ENCODE measurements at places on chromosomes 5 and 9.

GRCh38 chr9:132507670-132508469 lies 74.5 kb upstream of the BARHL1 start:
- peak; percentile 78 for DNase-seq

DNA sequence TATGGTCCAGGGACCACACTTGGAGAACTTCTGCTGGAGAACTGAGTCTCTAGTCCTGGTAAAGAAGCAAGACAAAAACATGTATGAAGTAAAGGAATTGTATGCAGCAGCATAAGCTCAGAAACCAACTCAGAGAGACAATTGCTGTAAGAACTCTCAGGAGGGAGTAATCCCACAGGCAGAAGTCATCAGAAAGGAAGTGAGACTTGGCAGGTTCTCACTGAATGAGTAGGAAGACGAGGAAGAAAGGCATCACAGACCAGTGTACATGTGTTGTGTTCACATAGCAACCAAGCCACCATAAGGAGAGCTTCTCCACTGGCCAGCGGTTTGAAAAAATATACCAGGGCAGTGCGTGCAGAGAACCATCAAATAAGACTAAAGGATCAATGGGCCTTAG lies 57.9 kb upstream of the FST start:
- no peak for DNase-seq

- peak; percentile 77 for DNase-seq
Observed at GRCh38 chr9:128098297-128099230, 29.0 kb downstream of the PTGES2 start.

GRCh38 chr5:160185626-160186360 lies 43.5 kb upstream of the FABP6 start:
- DNase-seq = no peak

- no peak for DNase-seq
Observed at GRCh38 chr9:133263557-133263956, 11.4 kb downstream of the ABO start.

DNA sequence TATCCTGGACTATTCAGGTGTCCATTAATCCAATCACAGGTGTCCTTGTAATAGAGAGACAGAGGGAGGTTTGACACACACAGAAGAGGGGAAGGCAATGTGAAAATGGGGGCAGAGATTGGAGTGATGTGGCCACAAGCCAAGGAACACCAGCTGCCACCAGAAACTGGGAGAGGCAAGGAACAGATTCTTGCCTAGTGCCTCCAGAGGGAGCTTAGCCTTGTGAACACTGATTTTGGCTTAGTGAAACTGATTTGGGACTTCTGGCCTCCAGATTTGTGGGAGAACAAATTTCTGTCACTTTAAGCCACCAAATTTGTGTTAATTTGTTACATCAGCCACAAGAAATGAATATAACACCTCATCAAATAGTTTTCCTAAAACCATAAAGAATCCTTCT lies 416.2 kb downstream of the ENC1 start:
- no peak for DNase-seq

GRCh38 chr5:133924221-133924920 lies 44.1 kb downstream of the C5orf15 start:
- no peak for DNase-seq

- DNase-seq = no peak
Observed at GRCh38 chr5:130104895-130105688, 200.8 kb downstream of the CHSY3 start.

DNA sequence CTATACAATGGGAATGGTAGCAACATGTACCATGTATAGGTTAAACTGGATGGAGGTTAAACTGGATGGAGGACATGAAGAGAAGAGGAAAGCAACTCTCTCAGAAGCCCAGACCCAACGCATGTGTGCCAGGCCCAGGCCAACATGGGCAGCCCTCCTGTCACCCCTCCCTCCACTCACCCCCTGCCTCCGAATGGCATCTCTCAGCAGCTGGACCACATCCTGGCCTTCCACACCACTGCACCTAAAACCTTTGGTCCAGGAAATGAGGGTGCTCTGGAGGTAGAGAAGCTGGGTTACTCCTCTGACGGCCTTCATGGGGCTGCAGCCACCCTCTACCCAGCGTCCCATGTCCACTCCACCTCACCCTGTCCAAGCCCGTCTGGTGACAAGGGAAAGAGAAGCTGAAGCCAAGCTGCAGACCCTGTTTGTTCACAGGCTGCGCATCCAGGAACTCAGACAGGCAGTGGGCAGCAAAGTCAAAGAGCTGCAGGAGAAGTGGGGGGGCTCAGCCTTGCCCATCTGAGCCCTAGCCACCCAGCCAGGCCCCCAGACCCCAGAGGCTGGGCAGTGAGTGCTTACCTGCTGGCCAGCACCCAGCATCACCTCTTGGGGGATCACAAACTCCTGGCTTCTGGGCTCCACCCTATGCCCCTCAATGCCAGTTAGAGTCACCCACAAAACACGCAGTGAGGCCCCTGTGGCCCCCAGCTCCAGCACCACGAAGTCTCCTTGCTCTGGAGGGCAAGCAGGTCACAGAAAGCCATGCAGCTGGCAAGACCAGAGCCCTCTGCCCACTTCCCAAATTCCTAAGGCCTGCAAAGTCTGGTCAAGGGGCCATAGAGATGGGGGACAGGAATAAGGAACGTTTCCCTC lies 8.5 kb downstream of the HK3 start:
- DNase-seq = no peak
